NCI-H748 treated with DMSO at 0.1 percent for 48 hours (cell line): ENCODE measurements at places on chromosomes 3 and 15.

GRCh38 chr3:100880845-100881244 is 112.4 kb downstream of the ABI3BP start:
- DNase-seq: no peak

GRCh38 chr3:12323237-12323636 is 34.4 kb downstream of the PPARG start:
- DNase-seq: no peak

GRCh38 chr15:40845511-40846284 is 1.9 kb downstream of the SPINT1 start:
- DNase-seq: peak; percentile 24

- DNase-seq: no peak
These were observed 17.2 kb downstream of the KLF13 start for GRCh38 chr15:31343831-31344230.

DNA sequence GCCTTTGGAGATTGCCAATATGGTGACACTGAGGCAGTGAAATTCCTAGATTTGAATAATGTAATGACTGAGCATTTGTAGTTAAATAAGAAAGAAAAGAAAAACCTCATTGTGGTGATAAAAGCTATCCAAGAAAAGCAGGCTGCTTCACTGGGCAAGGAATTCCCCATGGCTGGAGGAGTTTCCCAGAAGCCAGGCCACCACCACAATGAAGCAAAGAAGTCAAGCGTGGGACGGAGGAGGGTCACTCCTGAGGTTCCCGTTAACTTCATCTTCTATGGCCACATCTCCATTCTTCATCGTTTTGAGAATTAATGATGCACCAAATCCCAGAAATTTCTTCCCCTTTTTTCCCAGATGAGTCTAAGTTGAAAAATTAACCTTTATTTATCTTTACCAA is 185.8 kb upstream of the BCL6 start:
- DNase-seq: no peak

- no peak for DNase-seq
These were observed 131.0 kb upstream of the TPRG1 start for GRCh38 chr3:189040656-189041335.

- no peak for DNase-seq
These were observed 620.2 kb downstream of the RBMS3 start for GRCh38 chr3:29901097-29901496.

- no peak for DNase-seq
These were observed 450.8 kb downstream of the MCTP2 start for GRCh38 chr15:94682171-94682570.

GRCh38 chr15:99844150-99844549 is 110.9 kb upstream of the LYSMD4 start:
- no peak for DNase-seq

- no peak for DNase-seq
These were observed at the start of gene LRRC2 for GRCh38 chr3:46566040-46566641. Gene LRRC2 (minus strand): TSS chr3:46566302. CDS start chr3:46551591, 14,711 bp downstream.

DNA sequence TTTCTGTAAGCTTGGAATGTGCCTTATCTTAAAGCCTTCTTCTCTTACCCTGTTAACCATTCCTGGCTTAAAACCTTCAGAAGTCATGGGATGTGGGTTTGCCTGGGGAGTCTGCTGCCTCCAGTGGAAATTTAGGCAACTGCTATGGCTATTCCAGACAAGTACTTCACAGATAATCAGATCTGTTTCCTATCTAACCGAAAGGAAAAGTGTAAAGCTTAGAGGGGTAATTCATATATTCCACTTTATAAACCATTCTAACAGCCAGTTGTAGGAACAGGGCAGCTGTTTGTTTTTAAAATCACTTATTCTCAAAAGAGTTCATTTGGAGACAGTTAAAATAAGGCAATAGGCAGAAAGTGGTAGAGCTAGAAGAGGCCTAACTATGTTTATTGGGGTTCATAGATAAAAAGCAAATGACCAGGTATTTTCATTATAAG is 219.9 kb downstream of the TCF12 start:
- DNase-seq: peak; percentile 10

DNA sequence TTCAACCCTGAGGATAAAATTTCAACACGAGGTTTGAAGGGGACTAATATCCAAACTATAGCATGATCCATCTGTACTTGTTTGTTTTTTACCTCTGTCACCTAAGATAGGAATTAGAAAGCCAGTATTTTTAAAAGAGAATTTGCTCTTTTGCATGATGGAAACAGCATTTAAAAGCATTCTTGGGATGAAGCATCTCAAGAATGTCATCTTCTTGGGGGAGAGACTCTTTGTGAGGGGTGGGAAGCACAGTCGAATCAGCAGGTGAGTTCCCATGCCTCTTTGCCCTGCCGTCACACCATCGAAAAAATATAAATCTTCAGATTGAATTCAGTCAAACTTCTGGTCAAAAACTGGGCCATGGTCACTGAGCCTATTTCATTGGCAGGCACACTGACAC is 55.3 kb upstream of the BCHE start:
- DNase-seq: no peak

- DNase-seq: no peak
These were observed 169.8 kb upstream of the MYRIP start for GRCh38 chr3:39639344-39640236.

DNA sequence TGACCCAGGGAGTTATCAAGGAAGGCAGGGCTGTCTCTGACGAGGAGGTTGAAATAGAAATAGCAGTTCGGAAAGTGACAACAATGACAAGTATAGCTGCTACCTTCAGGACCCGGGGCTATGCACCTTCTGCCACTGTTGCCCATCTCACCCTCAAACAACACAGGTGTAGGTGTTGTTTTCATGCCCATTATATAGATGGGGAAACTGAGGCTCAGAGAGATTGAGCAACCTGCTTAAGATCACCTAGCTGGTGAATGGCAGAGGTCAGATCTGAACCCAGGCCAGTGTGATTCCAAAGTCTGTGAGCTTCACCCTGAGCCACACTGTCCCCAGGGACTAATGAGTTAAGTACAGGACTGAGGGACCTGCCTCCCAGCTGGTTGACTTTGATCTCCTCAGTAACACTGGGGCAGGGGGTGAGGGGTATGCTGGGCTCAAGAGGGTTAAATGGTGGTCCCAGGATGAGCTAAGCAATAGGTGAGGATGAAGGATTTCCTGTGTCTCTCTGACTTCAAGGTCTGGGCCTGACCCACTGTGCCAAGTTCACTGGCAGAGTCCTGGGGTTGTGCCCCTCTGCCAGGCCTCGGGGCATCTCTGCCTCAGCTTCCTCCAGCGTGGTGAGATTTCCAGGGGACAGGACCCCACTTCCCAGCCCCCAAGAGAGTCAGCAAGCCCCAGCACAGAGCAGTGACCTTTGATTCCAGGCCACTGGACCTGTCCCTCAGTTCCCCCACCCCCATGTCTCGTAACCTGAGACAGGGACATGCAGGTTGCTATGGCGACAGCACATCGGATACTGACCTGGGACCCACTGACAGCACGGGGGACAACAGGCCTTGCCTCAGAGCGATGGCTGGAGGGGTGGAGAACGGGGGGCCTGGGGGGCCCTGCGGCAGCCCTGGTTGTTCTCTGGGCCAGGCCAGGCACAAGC is 35.0 kb downstream of the ATP2B2 start:
- DNase-seq: no peak

DNA sequence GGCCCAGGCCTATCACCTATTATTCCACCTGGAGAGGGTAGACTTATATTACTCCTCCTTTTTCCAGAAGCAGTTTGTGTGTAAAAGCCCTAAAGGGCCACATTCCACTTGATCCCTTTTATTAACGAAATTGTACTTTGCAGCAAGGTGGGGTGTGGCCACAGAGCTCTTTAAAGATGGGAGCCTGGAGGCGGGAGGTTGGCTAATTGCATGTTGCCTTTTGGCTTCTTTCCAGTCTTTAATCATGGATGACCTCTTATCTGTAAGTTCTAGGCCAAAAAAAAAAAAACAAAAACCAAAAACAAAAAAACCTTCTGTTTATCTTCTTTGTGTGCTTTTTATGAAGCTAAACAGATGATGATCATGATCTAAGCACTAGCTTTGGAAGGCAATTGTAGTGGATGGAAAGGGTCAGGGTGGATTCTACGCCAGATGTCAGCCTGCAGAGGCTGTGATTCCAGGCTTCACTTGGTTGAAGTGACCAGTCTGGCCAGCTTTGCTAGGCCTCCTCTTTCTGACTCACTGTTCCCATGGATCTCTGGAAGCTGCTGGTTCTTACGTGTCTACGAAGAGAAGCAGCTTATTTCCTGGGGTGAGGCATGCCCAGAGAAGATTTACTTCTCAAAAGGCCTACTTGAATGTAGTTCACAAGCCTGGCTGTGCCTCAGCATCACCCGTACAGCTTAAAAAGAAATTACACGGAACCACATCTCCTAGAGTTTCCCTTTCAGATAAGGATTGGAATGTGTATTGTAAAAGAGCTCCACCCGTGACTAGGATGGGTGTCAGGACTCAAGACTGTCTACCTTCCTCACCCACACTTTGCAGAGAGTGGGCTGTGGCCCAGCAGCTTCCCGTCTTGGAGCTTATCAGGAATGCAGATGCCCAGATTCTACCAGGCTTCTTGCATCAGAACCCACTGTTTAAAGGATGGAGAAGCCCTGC is 330.9 kb upstream of the C2CD4B start:
- DNase-seq: peak; percentile 71

- DNase-seq: no peak
These were observed 16.9 kb downstream of the PPP2R3A start for GRCh38 chr3:135982404-135982761.
